IMR-90 (cell line): ENCODE measurements at places on chromosomes 1 and 21. TPM values are rescaled to one million over a fixed set of nuclear protein-coding genes. Genes with fewer than 3 reads are reported as not detected.

- no peaks in the 10 kb centered on the region for H3K27me3 ChIP-seq
- no peak overlapping the region for H3K27ac ChIP-seq
- H3K4me1 ChIP-seq: peaks cover 2% of the 10 kb centered on the region; the same call in 1 of the 2 replicates
- no peaks in the 10 kb centered on the region for H3K36me3 ChIP-seq
- no peak for DNase-seq
These were observed 132.4 kb downstream of the ROR1 start for GRCh38 chr1:63906047-63906704.

DNA sequence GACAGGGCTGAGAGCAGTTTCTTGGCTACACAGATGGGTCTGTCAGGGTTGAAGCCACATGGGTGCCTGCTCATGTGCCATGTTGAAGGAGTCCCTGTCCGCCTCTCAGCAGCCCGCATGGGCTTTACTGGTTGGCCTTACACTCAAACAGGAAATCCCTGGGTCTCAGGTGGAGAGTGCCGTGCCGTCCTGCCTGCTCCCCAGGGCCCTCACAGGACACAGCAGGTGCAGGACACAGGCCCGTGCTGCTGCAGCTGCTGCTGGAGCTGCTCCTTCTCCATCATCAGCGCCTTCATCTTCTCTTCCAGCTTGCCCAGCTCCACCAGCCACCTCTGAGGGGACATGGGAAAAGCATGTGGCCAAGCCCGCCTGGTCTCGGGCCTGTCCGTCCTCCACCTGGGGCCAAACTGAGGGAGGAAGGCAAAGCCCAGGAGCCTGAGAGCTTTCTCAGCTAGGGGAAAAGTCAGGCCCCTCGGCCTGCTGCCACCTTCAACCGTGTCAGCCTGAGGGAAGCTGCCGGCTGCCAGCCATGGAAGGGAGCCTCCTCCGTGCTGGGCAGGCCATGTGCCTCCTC lies 5.5 kb downstream of the SLFNL1 start:
- H3K27me3 ChIP-seq: no peaks in the 10 kb centered on the region
- no peak overlapping the region for H3K4me3 ChIP-seq
- no peak for DNase-seq
- no peak overlapping the region for H3K27ac ChIP-seq

DNA sequence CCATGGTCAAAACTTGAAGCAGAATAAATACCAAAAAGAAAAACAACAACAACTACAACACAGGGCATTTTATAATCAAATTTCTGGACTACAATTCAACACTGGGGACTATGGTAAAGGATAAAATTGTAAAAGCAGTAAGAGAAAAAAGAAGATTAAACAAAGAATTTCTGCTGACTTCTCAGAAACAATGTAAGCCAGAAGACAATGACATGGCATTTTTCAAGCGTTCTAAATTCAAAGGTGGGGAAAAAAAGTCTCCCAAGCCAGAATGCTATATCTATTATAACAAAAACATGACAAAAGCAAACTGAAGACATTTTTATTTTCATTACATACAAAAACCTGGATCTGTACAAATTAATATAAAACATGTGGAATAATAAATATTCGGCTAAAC lies 433.1 kb downstream of the NPHP4 start:
- H3K27ac ChIP-seq: no peak overlapping the region
- no peak for DNase-seq
- H3K4me3 ChIP-seq: no peak overlapping the region
- H3K4me1 ChIP-seq: no peaks in the 10 kb centered on the region

- H3K4me3 ChIP-seq: no peak overlapping the region
- no peak overlapping the region for H3K27ac ChIP-seq
- peaks cover 12% of the 10 kb centered on the region for H3K36me3 ChIP-seq
These were observed 34.8 kb downstream of the TSNAX start for GRCh38 chr1:231563247-231563646.

DNA sequence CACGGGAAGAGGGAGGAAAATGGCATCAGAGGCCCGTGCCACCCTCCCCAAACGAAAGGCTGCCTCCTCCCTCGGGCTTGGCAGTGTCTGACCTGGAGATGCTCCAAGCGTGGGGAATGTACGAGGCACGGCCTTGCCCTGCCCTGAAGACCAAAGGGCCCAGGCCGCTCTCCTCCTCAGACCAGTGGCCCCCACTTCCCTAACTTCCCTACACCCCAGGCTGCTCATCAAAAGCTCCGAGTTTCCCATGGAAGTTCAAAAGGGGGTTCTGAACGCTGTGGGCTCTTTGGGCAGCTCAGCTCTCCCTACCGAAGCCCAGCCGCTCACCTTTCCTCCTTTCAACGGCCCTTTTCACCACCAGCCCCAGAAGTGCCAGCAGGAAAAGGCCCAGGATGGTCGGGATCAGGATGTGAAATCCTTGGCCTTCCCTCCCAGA lies 11.8 kb downstream of the FCMR start:
- no peak overlapping the region for H3K27ac ChIP-seq
- no peak for DNase-seq

GRCh38 chr1:23421753-23422240 lies 2.8 kb downstream of the TCEA3 start:
- peaks cover 2% of the 10 kb centered on the region; the same call in 1 of the 2 replicates for H3K36me3 ChIP-seq
- peak; percentile 90 for DNase-seq
- H3K27ac ChIP-seq: peak overlapping the region; percentile 76
- H3K27me3 ChIP-seq: no peaks in the 10 kb centered on the region
- H3K4me1 ChIP-seq: peaks cover 16% of the 10 kb centered on the region

DNA sequence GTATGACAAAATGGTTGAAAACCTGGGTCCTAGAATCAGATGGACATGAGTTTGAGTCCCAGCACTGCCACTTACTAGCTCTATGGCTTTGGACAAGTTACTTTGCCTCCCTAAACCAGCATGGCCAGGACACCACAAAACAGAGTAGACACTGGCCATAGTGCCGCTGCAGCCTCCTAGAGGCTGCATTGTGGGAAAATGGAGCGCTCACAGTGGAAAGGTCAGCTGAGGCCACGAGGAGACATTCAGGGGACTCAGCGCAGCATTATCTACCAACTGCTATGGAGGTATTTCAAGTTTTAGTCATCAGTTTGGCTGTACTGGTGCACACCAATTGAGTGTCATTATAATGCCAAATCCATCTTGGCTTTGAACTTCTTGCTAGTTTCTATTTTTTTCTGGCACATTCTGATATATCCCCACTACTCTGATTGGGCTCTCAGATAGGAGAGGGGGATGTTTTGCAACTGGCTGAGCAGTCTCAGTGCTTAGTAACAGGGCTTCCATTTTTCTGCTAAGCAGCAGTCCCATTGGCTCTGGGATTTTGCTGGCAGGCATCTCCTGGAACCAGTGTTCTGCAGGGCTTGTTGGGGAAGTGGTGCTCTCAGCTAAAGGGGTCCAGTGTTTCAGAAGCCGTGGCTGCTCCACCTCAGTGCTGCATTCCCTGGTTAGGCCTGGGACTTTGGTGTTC lies 16.2 kb downstream of the NT5C1A start:
- no peaks in the 10 kb centered on the region for H3K36me3 ChIP-seq
- no peak for DNase-seq
- peaks cover 45% of the 10 kb centered on the region for H3K27me3 ChIP-seq

DNA sequence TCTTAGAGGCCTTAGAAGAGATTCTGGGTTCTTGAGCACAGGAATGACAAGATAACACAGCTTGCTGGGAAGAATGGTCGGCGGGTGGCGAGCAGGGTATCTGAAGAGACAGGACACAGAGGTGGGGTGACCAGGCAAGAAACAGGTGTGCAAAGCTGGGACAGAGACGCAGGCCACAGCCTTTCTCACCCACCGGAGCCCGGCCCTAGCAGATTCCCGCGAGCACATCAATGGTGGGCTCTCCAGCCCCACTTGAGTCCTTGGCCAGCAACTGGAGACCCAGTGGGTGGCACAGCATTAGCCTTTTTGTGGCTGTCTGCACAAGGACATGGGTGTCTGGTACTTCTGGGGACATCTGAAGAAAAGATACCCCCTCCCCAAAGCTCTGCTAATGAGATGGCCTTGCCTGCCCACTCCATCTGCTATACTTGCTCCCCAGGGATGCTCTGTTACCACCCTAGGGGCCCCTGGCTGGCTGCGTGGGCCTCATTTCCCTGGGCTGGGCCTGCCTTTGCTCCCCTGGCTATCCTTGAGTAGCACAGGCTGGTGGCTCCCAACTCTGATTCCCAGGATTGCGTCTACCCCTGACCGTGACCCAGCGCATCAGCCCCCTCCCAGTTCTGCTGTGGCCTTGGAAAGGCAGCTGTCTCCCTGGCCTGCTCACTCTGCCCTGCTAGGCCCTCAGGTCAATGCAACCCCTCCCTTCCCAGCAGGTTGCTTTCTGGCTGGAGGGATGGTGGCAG lies 127.2 kb upstream of the ADAR start:
- no peak overlapping the region for H3K27ac ChIP-seq
- peaks cover 16% of the 10 kb centered on the region for H3K27me3 ChIP-seq
- peaks cover 4% of the 10 kb centered on the region for H3K4me1 ChIP-seq
- no peak overlapping the region for H3K4me3 ChIP-seq
- no peaks in the 10 kb centered on the region for H3K36me3 ChIP-seq

GRCh38 chr1:230668227-230668626 lies 25.9 kb downstream of the COG2 start:
- no peak overlapping the region for H3K27ac ChIP-seq
- no peaks in the 10 kb centered on the region for H3K27me3 ChIP-seq
- DNase-seq: no peak
- no peaks in the 10 kb centered on the region for H3K4me1 ChIP-seq
- H3K36me3 ChIP-seq: peaks cover 31% of the 10 kb centered on the region

GRCh38 chr1:218967836-218968235 lies 205.8 kb upstream of the LYPLAL1 start:
- H3K27ac ChIP-seq: no peak overlapping the region
- peak; percentile 39 for DNase-seq
- H3K4me1 ChIP-seq: no peaks in the 10 kb centered on the region
- no peaks in the 10 kb centered on the region for H3K27me3 ChIP-seq
- no peaks in the 10 kb centered on the region for H3K36me3 ChIP-seq

DNA sequence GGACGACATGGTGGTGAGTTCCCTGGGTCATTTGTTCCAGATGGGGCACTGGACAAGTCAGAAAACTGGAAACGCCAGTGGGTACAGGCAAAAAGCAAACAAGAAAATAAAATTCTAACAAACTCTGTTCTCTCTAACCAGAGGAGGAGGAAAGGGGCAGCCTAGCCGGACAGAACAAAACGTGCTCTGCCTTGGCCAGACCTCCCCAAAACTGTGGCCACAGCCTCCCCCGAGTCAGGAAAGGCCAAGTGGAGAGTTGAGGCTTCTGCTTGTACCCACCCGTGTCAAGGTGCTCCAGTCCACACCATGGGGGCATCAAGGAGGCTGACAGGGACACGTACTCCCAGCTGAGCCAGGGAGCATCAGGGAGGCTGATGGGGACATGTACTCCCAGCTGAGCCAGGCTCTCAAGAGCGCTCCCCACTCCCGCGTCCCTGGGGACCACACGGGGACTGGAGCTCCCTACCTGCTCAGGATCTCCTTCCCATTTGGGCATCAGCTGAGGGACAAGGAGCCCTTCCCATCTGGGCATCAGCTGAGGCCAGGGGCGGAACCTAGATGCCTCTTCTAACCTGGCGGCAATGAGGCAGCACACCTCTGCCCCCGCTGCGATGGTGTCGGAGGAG lies 154.8 kb upstream of the COL6A1 start:
- no peaks in the 10 kb centered on the region; the same call in 1 of the 2 replicates for H3K27me3 ChIP-seq
- H3K36me3 ChIP-seq: no peaks in the 10 kb centered on the region; the same call in 1 of the 2 replicates
- H3K4me3 ChIP-seq: no peak overlapping the region
- H3K4me1 ChIP-seq: no peaks in the 10 kb centered on the region
- no peak overlapping the region for H3K27ac ChIP-seq

- H3K4me3 ChIP-seq: no peak overlapping the region
- DNase-seq: peak; percentile 21
- H3K36me3 ChIP-seq: peaks cover 70% of the 10 kb centered on the region
- no peaks in the 10 kb centered on the region for H3K27me3 ChIP-seq
These were observed 17.5 kb downstream of the CCT3 start for GRCh38 chr1:156320560-156320959.

GRCh38 chr1:162984699-162985098 lies 84.5 kb upstream of the RGS4 start:
- H3K27ac ChIP-seq: no peak overlapping the region
- H3K27me3 ChIP-seq: no peaks in the 10 kb centered on the region
- H3K4me3 ChIP-seq: no peak overlapping the region
- H3K4me1 ChIP-seq: no peaks in the 10 kb centered on the region; the same call in 1 of the 2 replicates
- no peaks in the 10 kb centered on the region for H3K36me3 ChIP-seq

- H3K27ac ChIP-seq: no peak overlapping the region
- H3K4me1 ChIP-seq: no peaks in the 10 kb centered on the region
- DNase-seq: no peak
- H3K27me3 ChIP-seq: no peaks in the 10 kb centered on the region
These were observed 65.2 kb upstream of the TMPRSS15 start for GRCh38 chr21:18468790-18469189.

GRCh38 chr1:62263006-62263813 lies 56.0 kb downstream of the KANK4 start:
- no peak for DNase-seq
- no peaks in the 10 kb centered on the region for H3K36me3 ChIP-seq
- H3K4me3 ChIP-seq: no peak overlapping the region
- H3K4me1 ChIP-seq: no peaks in the 10 kb centered on the region
- H3K27ac ChIP-seq: no peak overlapping the region

GRCh38 chr1:6414443-6414844 lies 5.3 kb downstream of the HES2 start:
- DNase-seq: peak; percentile 50
- H3K27ac ChIP-seq: no peak overlapping the region
- H3K27me3 ChIP-seq: peaks cover 47% of the 10 kb centered on the region
- no peak overlapping the region for H3K4me3 ChIP-seq

DNA sequence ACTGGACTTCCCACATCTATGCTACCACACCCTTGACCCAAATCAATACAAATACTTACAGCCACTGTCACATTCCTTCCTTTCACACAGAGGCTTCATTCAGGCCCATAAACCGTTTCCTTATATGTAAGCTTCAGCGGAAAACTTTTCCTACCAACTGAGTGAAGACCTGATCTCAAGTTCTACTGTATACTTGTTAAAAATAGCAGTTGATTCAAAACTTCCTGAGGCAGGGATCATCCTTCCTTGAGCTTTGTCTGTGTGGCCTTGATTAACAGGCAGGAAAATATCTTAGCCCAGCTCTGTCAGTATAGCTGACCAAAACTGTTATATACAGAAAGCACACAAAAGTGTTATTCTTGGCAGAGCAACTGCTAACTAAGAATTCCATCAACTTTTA lies 42.7 kb downstream of the DENND2C start:
- H3K4me1 ChIP-seq: no peaks in the 10 kb centered on the region
- no peaks in the 10 kb centered on the region for H3K27me3 ChIP-seq
- DNase-seq: no peak
- H3K27ac ChIP-seq: no peak overlapping the region
- H3K4me3 ChIP-seq: no peak overlapping the region

The OR6N1 gene
- not detected in 2 replicates for total RNA-seq

The KRTAP19-1 gene
- not detected in 2 replicates for total RNA-seq

The NUF2 gene
- 18.5 and 23.6 TPM in 2 replicates for total RNA-seq

The ARF1 gene
- 306 and 330 TPM in 2 replicates for total RNA-seq

The NTNG1 gene
- 2.3 and 2.8 TPM in 2 replicates for total RNA-seq

The PTPN14 gene
- 31.7 and 42.8 TPM in 2 replicates for total RNA-seq

The AMY1B gene
- not detected in 2 replicates for total RNA-seq

The GJA8 gene
- not detected in 2 replicates for total RNA-seq

The OR2T11 gene
- total RNA-seq: not detected in 2 replicates

The PLA2G2C gene
- total RNA-seq: not detected in 2 replicates

The SLC25A34 gene
- total RNA-seq: under 0.01 TPM in 1 of 2 replicates, not detected in the other

The SNAPIN gene
- total RNA-seq: 37.2 and 40.9 TPM in 2 replicates

The ASCL5 gene
- not detected in 2 replicates for total RNA-seq
